ENCODE measurements at places on chromosomes 16 and 17.

GRCh38 chr16:585351-585750, 4.5 kb upstream of the RAB40C start:
- DNase-seq: peak; percentile 82

- DNase-seq: no peak
These were observed 73.1 kb upstream of the CES5A start for GRCh38 chr16:55948230-55948629.

DNA sequence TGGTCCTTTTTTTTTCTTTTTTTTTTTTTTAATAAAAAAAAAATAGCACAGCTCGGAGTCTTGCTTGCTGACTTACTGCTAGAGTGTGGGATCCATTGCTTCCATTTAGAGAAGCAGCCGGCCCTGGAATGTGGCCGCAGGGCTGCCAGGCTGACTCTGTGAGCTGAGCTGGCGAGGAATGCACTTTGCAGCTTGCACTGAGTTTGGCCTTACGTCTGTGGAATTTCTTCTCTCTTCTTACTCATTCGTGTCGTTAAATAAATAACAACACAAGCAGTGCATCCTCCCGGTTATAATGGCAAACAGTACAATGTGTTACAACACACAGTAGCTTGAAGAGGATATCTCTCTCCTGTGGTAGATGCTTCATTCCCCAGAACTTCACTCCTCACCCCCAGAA, 69.2 kb downstream of the PRKCB start:
- DNase-seq: no peak

DNA sequence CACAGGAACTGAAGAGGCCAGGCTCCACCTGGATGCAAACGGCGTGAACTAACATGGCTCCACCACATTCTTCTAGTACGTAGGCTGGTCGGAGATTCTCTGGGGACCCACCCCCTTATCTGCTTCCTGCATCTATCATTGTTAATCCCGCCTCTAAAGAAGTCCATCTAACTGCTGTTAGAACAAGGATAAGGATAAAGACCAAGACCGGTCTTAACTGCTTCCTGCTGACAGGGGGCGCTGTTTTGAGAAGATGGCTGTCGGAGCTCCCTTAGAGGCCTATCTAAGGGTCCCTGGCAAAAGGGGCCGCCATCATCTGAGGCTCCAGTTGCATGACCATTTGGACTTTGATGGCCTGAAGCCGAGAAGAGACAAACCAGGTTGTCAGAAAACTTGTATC, 25.8 kb upstream of the TNFSF12 start:
- DNase-seq: no peak

DNA sequence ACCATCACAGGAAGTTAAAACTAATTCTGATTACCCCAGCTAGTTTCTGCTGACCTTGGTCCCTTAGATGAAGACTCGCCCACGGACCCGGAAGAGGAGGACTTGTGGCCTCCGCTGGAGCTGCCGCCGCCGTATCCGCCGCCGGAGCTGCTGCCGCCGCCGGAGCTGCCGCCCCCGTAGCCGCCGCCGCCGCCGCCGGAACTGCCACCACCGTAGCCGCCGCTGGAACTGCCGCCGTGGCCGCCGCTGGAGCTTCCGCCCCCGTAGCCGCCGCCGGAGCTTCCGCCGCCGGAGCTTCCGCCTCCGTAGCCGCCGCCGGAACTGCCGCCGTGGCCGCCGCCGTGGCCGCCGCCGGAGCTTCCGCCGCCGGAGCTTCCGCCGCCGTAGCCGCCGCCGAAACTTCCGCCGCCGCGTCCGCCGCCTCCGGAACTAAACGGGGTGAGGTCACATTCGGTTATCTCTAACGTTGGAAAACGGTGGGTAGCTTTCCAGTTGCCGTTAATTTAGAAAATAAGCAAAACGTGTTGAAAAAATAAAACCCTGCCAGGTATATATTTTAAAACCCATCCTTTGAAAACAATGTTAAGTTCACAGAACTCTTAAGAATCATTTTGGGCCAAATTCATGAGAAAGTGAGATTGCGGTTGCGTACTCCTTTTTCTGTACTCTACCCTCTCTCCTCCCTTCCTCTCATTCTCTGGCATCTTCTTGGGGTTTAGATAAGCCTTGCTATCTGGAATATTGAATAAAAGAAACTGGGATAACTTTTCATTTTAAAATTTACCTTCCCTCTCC, 3.5 kb downstream of the KRT10 start:
- DNase-seq: peak; percentile 100

DNA sequence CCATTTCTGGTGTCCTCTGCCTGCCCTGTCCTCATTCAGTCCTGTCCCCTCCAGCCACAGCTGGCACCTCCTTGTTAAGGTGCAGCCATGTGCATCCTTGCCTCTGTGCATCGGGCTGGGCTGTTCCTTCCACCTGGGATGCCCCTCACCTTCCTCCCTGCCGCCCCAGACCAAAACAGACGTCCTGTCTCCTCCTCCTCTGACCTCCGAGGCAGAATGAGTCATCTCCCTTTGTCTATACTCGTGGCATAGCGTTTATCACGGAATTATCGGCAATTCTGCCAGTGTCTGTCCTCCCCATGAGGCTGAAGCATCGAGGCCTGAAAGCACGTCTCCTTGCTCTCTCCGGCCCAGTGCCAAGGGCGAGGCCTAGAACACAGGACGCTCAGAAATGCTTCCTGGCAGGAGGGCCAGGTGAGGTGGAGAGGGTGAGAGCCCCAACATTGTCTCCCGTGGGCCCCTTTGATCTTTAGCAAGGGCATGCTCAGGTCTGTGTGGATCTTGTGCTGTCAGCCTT, 4.6 kb downstream of the RAI1 start:
- peak; percentile 67 for DNase-seq

- DNase-seq: no peak
These were observed 3.0 kb downstream of the ELAC2 start for GRCh38 chr17:13014801-13015200.

DNA sequence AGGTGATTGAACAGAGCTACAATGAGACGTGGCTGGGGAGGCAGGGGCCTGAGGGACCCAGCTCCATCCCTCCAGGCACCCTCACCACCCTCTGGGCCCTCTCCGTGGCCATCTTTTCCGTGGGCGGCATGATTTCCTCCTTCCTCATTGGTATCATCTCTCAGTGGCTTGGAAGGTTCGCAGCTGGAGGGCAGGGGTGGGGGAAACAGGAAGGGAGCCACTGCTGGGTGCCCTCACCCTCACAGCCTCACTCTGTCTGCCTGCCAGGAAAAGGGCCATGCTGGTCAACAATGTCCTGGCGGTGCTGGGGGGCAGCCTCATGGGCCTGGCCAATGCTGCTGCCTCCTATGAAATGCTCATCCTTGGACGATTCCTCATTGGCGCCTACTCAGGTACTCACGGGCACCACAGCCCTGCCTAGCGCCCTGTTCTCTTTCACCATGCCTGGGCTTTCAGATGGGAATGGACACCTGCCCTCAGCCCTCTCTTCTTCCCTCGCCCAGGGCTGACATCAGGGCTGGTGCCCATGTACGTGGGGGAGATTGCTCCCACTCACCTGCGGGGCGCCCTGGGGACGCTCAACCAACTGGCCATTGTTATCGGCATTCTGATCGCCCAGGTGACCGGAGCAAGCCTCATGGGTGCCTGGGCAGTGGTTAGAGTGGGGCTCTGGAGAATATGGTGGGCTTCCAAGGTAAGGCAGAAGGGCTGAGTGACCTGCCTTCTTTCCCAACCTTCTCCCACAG, 2.1 kb downstream of the SLC2A4 start:
- DNase-seq: no peak

DNA sequence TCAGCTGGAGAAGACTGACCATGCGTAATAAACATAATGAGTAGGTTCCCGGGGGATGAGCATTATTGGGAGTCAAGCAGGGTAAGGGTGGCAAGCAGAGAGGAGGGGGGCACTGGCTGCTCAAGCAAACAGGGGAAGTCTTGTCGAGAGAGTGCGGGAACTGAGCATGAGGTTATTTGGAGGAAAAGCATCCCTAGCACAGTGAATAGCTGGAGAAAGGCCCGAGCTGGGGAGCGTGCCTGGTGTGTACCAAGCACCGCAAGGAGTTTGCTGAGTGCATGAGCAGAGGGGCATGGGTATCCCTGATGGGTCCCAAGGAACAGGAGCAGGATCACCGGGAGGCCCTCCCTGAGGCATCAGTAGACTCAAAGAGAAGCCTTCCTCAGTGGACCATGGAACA, 17.2 kb downstream of the CYTH1 start:
- no peak for DNase-seq

DNA sequence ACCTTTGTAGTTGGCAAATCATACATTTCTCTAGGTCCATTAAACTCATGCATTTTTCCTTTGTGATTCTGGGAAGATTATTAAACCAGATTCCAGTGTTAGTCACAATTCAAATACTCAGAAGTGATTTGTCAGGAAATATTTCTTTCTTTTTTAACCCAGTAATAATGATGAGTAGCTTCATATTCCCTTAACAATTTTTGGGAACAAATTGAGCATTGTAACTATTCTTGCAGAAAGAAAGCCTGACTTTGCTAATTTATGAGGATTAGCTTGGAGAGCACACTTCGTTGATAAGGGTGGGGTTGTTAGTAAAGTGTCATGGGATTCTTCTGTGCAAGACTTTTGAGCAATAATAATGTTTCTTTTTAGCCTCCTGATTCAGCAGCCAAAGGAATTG, 18.7 kb upstream of the KRT24 start:
- DNase-seq: no peak

DNA sequence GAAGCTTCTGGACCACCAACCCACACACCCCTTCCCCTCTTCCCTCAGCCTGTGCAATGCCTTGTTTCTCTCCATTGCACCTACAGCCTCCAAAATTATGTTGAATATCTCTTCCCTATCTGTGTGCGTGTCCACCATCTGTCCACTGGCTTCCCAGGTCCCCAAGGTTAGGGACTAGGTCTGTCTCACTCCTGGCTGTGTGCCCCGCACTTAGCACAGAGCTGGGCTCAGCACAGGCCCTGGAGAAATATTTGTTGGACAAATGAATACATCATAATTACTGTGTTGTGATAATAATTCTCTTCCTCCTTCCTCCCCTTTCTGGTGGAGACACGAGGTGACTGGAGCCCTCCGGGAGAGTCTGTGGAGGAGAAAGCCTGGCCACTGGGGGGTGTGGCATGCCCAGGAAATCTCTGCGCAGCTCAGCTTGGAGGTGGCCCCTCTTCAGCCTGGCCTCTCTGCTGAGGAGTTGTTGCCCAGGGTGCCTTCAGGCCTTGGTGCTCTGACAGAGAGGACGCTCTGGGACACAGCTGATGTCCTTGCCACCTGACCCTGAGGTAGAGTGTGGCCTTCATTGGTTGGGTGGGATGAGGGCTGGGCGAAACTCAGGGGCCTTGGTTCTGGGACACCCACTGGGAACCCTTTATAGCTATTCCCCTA, 3.3 kb upstream of the BRD7 start:
- no peak for DNase-seq

DNA sequence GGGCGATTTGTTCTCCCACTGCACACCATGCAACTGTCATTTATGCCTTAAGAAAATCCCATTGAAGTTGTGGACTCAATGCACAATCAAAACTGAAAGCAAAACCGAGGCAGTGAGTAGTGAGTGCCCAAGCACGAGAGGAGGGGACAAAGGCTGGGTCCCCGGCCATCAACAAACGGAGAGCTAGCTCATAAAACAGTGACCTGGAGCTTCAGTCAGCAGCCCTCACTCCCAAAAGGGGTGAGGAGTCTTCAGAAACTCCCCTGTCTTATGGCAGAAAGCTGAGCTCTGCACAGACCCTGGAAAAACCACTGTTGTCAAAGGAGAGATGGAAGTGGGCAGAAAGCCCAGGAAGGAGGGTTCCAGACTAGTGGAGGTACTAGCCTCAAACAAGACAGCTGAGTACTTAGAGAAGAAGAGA, 96.9 kb downstream of the ADCY9 start:
- DNase-seq: peak; percentile 16

GRCh38 chr16:50114357-50115129, 38.6 kb upstream of the TENT4B start:
- DNase-seq: no peak

DNA sequence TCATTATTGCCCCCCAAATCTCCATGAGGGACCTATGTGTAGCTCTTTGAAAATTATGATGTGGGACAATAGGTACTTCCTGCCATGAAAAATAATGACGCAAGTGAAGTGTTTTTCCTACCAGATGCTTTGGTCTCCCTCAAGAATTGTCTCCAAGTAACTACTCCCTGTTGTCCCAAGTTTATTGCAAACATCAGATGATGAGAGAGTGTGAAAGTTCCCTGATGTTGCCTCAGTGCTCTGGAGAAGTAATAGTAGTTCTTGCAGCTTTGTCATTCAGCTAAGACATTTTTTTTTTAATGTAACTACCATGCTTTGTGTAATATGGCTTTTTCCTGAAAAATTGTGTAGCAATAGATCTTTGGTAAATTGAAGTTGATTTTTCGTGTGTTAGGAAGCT, 20.1 kb downstream of the LPCAT2 start:
- no peak for DNase-seq

- DNase-seq: no peak
These were observed 4.4 kb downstream of the WFIKKN2 start for GRCh38 chr17:50839591-50840310.

DNA sequence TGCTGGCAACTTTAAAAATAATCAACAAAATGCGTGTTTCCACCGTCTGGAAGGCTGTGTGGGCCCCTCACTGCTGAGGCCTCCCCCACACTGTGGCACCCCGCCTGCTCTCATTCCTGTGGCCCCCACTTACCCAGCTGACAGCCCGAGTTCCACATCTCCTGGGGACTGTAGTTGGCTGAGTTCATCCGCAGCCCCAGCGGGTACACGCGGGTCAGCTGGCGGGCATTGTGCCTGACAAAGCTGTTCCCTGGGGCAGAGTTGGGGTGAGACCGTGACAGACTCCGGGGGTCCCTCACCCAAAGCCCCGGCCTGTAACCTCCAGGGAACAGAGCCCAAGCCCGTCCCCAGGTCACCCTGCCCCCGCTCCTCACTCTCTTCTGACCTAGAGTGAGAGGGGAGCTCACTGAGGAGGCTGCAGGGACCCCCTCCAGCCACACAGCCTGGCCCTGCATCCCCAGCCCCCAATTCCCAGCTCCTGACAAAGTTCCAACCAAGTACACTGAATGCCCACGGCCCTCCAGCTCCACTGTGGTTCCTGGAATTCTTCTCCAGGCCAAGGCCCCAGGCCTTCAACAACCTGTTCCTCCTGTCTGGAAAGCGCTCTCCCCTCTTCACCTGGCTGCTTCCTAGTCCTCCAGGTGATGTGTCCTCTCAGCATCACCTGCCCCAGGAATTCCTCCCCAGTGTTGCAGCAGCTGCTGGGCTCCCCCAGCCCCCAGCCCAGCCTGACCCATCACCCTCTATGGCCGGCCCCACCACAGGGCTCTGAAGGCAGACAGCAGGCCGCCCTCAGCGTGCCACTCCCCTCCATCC, 18.0 kb downstream of the PLCD3 start:
- no peak for DNase-seq

- DNase-seq: no peak
These were observed 28.2 kb downstream of the DUSP14 start for GRCh38 chr17:37517881-37518280.

DNA sequence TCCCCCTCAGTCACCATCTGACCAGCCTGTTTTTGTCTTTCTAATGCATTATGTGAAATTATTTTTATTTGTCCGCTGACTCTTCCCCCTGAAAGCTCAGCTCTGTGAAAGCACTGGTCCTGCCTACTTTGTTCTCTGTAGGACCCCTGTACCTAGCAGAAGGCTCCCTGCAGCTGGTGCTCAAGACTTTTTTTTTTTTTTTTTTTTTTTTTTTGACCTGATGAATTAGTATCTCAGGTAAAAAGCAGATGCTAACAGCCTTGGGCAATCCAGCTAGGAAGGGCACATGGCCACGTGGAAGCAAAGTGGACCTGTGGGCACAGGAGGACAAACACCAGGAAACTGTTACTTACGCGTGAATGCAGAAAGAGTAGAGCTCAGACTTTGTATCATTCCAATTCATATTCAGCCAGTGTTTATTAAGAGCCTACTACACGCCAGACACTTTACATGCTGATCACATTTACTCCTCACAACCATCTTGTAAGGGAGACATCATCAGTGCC, 629 bp upstream of the UNC119 start:
- DNase-seq: no peak

- no peak for DNase-seq
These were observed 50.6 kb downstream of the SPECC1 start for GRCh38 chr17:20059728-20060188.
